MM.1S (cell line): ENCODE measurements at places on chromosomes 3 and 15.

DNA sequence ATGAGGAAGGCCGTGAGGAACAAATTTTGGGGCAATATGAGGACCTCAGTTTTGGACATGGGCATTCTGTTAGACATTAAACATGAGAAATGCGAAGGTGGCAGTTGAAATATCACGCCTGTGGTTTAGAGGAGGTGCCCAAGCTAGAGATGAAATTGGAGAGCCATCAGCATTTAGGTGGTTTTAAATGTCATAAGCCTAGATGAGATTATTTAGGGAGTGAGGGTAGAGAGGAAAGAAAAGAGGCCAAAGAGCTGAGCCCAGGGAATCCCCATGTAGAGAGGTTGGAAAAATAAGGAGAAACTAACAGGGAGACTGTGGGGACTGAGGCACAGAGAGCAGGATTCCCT lies 14.9 kb downstream of the RTP1 start:
- no peak for DNase-seq

DNA sequence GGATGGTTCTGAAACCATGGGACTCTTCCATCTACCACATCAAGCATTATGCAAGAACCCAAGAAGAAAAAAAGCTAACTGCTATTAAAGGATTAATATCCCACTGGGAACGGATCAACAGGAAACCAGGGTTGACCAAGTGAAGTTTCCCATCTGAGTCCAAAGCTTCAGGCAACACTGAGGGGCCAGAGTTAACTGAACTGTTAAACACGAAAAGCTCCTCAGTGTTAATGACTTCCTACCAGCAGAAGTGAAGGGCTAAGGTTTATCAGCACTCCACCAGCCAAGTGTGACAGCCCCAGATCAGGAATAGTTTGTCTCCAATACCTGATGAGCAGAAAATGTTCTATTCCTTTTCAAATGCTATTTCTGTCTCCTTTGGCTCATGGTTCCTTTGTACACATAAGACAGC lies 36.7 kb downstream of the PTPN9 start:
- no peak for DNase-seq

DNA sequence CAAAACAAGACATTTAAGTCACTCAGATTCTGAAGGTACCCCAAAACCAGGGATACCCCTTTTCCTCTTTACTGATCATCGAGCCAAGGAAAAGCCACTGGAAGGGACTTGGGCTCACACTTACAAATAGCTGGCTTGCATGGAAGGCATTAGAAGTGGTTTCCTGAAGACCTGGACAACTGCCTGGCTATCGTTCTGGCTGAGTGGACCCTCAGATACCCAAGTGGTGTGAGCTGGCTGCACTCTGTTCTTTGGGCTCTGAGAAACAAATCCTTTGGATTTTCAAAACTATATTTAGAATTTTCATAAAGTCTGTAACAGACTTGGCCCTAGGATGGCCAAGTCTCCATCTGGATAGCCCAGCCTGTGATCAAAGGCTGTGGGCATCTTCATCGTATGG lies 110.1 kb upstream of the CTDSPL start:
- no peak for DNase-seq

DNA sequence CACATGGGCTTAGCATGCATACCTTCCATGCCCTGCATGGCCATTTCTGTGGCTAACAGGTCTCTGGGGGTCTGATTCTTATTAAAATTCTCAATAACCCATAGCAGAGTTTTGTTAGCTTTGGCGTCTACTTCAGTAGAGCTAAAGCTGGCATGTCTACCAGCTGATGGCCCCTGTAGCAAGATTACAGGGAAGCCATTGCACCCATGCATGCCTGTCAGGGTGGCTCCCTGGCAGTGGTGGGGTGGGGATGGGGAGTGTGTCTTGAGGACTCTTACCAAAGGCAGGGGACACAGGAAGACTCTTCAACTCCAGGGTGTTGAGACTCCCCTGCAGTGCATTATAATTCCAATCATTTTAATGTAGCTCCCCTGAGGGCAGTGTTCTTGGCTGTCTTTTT lies 4.7 kb downstream of the KY start:
- no peak for DNase-seq

DNA sequence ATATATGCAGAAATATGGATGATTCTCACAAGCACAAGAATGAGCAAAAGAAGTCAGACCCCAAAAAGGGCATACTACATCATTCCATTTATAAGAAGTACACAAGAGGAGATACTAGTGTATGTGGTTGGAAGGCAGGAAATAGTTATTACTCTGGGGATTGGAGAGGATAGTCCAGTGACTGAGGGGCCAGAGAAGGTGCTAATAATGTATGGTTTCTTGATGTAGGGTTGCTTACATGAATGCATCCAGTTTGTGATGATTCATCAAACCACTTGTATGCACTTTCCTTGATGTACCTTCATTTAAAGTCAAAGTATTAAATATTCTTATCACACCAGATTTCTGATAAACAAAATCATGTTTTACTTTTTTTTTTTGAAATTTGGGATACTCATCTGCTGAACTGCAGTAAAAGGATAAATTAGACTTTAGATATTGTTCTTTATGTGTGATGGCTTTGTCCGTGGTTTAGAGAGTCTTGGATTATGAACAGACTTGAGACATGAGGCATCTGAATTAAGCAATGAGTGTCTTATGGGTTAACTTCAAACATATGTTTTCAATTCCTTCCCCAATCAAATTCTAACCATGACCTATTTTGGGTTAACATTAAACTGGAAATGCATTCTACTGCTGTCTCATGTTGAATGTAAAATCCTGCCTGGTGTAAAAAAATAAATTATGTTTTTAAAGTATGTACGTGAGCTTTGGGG lies 171.2 kb downstream of the SEMA6D start:
- no peak for DNase-seq

GRCh38 chr3:74693251-74693650 lies 78.8 kb upstream of the CNTN3 start:
- no peak for DNase-seq

DNA sequence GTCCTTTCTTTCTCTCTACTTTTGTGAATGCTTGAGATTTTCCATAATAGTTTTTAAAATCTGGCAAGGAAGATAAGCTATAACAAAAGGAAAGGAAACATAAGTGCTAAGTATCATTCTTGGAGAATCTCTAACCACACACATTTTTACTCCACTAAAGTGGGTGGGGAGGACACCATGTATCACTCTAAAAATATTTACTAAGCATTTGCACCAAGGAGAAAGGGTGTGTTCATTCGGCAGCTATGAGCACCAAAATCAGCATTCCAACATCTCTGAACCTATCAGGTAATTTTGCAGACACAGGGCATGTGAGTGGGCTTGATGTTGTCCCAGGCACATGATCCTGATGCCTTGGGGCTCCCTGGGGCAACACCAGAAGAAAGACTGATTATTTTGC lies 5.5 kb downstream of the B4GALT4 start:
- DNase-seq, result no peak

- DNase-seq, result no peak
Measured at GRCh38 chr15:78302579-78303312, 3.3 kb upstream of the SKIC8 start.

DNA sequence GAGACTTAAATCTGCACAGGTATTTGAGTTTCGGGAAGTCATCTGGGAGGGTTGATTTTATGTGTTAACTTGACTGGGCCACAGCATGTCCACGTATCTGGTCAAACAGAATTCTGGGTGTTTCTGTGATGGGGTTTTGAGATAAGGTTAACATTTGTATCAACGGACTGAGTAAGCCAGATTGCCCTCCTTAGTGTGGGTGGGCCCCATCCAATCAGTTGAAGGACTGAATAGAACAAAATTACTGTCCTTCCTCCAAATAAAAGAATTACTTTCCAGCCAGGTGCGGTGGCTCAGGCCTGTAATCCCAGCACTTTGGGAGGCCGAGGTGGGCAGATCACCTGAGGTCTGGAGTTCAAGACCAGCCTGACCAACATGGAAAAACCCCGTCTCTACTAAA lies 399.3 kb downstream of the MAGI1 start:
- DNase-seq, result no peak

GRCh38 chr3:10693457-10693856 lies 122.6 kb upstream of the SLC6A11 start:
- no peak for DNase-seq

- DNase-seq, result no peak
Measured at GRCh38 chr15:70054366-70054765, 43.4 kb downstream of the TLE3 start.
